Activated CD4-positive, alpha-beta T cell treated with anti-CD3 and anti-CD28 coated beads for 48 hours (primary cell): ENCODE measurements at places on chromosomes 7 and 10.

DNA sequence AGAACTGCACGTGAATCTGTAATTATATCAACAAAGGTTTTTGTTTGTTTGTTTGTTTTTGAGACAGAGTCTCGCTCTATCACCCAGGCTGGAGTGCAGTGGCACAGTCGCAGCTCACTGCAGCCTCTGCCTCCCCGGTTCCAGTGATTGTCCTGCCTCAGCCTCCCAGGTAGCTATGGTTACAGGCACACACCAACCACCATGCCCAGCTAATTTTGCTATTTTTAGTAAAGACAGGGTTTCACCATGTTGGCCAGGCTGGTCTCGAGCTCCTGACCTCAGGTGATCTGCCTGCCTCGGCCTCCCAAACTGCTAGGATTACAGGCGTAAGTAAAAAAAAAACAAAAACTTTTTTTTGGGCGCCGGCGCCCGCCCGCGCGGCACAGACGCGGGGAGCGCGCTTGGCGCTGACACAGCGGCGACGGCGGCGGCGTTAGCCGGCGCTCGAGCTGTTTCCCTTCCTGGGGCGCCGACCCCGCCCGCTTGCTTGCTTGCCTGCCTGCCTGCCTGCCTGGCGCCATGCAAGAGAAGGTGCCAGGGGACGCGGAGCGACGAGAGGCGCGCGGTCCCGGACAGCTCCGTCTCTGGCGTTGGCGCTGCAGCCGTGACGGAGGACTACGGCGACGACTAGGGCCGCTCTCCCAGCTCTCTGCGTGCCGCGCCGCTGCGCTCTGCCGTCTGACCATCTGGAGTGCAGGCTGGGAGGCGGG lies 171.4 kb upstream of the NUPR2 start:
- peak; percentile 2 for DNase-seq

DNA sequence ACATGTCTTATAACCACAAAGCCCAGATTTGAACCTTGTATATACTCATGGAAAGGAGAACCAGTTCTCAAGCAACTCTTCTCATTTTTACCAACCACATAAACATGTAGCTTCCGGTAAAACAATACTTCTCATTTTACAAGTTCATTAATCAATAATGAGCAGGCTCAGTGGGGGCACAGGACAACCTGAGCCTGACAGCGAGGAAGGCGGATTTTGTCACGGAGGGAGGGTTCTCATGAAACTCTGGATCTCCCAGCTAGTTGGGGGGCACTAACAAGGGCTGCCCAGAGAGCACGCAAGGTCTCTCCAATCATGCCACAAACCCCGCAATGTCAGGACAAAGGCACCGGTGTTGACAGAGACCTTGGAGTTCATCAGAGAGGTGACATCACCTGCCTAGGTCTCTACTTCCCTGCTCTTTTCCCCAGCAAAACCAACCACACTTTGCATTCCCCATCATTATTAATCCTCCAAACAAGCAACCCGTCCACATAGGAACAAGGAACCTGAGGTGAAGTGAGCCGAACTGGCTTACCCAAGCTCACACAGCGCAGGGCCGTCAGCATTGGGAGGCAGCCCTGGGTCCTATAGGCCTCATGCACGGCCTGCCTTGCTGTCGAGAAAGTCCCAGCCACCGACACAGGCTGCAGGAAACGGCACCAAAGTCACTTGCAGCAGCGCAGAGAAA lies 192.1 kb upstream of the KLF14 start:
- DNase-seq: no peak

- DNase-seq: no peak
Observed at GRCh38 chr7:21526007-21526406, 16.8 kb upstream of the DNAH11 start.

DNA sequence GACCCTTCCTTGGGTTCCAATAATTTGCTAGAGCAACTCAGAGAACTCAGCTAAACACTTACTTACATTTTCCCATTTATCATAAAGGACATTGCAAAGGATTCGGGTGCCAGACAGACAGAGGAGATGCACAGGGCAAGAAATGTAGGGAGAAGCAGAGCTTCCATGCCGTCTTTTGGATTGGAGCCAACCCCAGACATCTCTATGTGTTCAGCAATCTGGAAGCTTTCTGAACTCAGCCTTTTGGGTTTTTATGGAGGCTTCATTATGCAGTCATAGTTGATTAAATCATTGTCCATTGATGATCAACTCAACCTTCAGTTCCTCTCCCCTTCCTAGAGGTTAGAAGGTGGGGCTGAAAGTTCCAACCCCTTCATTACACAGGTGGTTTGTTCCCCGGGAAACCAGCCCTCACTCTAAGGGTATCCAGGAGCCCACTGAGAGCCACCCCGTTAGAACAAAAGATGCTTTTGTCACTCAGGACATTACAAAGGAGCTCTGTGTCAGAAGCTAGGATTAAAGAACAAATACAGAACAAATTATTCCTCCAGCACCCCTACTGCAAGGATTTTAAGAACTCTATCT lies 211.9 kb upstream of the VSTM2A start:
- DNase-seq: no peak

DNA sequence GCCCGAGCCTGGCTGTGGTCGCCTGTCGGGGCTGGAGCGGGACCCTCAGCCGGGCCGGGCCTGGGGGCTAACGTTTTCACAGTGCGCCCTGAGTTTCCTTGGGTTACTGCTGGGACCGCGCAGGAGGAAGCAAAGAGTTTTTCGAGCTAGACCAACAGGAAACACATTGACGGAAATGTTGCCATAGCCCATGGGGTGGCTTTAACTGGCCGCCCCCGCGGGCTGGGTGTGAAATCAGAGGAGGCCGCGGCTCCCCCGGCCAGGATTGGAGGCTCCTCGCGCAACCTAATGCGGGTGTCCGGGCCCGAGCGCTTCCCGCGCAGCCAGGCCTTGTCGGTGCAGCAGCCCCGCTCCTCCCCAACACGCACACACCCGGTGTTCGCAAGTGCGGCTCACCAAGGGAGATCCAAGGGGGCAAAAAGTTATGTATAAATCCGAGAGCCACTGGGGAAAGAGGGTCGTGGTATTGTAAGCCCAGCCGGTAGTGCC lies 1.9 kb downstream of the HHEX start:
- peak; percentile 26 for DNase-seq

DNA sequence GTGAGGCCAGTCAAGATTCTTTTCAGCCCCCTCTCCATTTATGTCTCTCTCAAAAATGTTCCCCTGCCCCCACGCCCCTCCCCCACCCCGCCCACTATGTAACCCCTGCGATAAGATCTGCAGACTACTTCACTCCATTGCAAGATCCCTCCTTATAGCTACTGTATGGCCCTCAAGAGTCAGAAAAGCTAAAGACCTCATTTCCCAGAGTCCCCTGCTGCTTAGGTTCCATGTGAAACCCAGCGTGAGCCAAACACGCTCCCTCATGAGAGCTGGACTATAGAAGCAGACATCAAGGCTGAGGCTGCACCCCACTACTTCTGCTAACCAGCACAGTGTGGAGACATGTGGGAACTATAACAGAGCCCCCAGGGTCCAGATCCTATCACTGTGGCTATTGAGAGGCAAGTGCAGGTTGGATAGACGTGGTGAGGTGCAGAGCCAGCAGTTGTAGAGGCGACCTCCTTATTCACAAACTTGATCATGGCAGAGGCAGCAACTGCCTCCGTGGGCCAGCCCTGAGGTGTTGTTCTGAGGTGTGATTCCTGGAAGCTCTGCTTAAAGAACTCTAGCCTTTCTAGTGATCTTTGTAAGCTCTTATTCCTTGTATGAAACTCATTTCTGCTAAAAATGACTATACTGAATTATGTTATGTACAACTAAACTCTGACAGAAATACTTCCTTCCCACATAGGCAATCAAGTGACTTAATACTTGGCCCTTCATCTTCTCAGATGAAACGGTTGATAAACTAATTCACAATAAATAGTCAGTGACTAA lies 117.0 kb upstream of the ARID5B start:
- peak; percentile 61 for DNase-seq

- peak; percentile 50 for DNase-seq
Observed at GRCh38 chr10:110387983-110388686, 83.4 kb upstream of the SMNDC1 start.
